ENCODE measurements at places on chromosomes 11 and 22. TPM values are rescaled to one million over a fixed set of nuclear protein-coding genes. Genes with fewer than 3 reads are reported as not detected.

FOXRED2 gene
- 2.5 TPM for polyA plus RNA-seq

CDHR5 gene
- 2.2 TPM for polyA plus RNA-seq

OR8K3 gene
- polyA plus RNA-seq: not detected

UBQLNL gene
- 0.12 TPM for polyA plus RNA-seq

ARHGEF12 gene
- 23.5 TPM for polyA plus RNA-seq

DCHS1 gene
- polyA plus RNA-seq: 2.6 TPM

SOX10 gene
- 1.7 TPM for polyA plus RNA-seq

PARVG gene
- polyA plus RNA-seq: 7.3 TPM

DNA sequence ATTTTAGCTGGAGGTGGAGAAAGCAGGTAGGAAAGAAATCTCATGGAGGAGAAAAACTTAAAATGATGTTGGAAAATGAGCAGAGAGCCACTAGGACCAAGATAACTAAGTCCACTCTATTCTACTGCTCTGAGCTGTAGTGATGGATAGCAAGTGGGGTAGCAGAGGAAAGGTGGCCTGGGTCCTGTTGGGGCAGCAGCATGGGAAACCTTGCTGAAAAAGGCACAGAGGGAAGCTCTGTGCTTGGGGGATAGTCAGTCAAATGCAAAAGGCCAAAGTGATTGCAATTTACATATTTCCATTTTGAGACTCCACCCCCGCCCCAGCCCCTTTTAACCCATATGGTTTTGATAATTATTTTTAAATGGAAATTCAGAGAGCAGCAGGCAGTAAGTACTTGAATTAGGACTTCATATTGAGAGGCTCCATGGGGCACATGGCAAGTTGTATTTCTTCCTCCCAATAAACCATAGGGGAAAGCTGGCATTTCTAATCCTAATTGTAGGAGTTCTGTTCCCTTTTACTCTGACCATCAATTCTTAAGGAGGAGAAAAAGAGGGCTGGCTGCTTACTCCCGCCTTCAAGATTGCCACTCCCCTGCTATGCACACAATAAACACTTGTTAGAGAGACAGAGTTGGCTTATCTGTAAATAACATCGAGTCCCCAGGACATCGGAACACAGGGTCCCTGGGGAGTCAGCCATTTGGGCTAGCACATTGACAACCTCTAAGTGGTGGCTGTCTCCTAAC lies 1341.5 kb upstream of the TENM4 start:
- H3K27ac ChIP-seq: no peak overlapping the region
- no peak for DNase-seq
- H3K36me3 ChIP-seq: no peaks in the 10 kb centered on the region
- H3K4me1 ChIP-seq: no peaks in the 10 kb centered on the region
- no peak overlapping the region for H3K4me3 ChIP-seq
- H3K27me3 ChIP-seq: no peaks in the 10 kb centered on the region

GRCh38 chr11:119567688-119568582 lies 145.0 kb upstream of the THY1 start:
- DNase-seq: peak; percentile 81
- H3K27ac ChIP-seq: peak overlapping the region; percentile 39
- H3K27me3 ChIP-seq: no peaks in the 10 kb centered on the region
- no peaks in the 10 kb centered on the region for H3K36me3 ChIP-seq
- H3K4me3 ChIP-seq: no peak overlapping the region

GRCh38 chr11:27372164-27372563 lies 9.1 kb upstream of the CCDC34 start:
- peaks cover 5% of the 10 kb centered on the region for H3K4me1 ChIP-seq
- H3K36me3 ChIP-seq: peaks cover 32% of the 10 kb centered on the region
- DNase-seq: no peak
- H3K27me3 ChIP-seq: no peaks in the 10 kb centered on the region
- H3K4me3 ChIP-seq: no peak overlapping the region
- peak overlapping the region; percentile 40 for H3K27ac ChIP-seq

DNA sequence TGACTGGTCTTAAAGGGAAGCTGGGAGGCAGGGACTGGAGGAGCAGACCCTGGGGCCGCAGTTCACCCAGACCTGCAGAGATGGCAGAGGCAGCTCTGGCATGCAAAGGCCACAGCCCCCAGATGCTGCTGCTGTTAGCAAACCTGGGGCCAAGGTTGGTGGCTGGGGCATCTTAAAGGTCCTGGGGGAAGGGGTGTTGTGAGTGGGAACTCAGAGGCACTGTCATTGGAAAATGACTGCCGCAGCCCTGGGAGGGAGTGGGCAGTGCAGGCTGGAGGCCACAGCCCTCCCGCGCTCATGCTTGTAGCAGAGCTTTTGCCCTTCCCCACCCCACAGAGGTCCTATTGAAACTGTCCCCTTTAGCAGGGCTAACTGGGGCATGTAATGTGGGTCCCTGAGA lies 111.8 kb downstream of the CTTN start:
- no peak for DNase-seq
- H3K27ac ChIP-seq: no peak overlapping the region
- peaks cover 7% of the 10 kb centered on the region for H3K27me3 ChIP-seq

GRCh38 chr22:44116331-44116730 lies 64.4 kb upstream of the PARVG start:
- DNase-seq: no peak
- H3K36me3 ChIP-seq: peaks cover 25% of the 10 kb centered on the region

GRCh38 chr22:31678748-31679147 lies 16.7 kb upstream of the PISD start:
- no peaks in the 10 kb centered on the region for H3K27me3 ChIP-seq
- peaks cover 12% of the 10 kb centered on the region for H3K36me3 ChIP-seq
- H3K27ac ChIP-seq: no peak overlapping the region
- H3K4me1 ChIP-seq: no peaks in the 10 kb centered on the region
- no peak overlapping the region for H3K4me3 ChIP-seq

- no peak overlapping the region for H3K4me3 ChIP-seq
- no peaks in the 10 kb centered on the region for H3K36me3 ChIP-seq
- no peak for DNase-seq
- no peak overlapping the region for H3K27ac ChIP-seq
- no peaks in the 10 kb centered on the region for H3K4me1 ChIP-seq
Observed at GRCh38 chr11:95388086-95388485, 157.1 kb upstream of the SESN3 start.

- no peaks in the 10 kb centered on the region for H3K36me3 ChIP-seq
- H3K4me1 ChIP-seq: no peaks in the 10 kb centered on the region
- no peak overlapping the region for H3K4me3 ChIP-seq
- DNase-seq: no peak
- no peaks in the 10 kb centered on the region for H3K27me3 ChIP-seq
- H3K27ac ChIP-seq: no peak overlapping the region
Observed at GRCh38 chr11:32779136-32779535, 15.3 kb downstream of the CCDC73 start.

- no peaks in the 10 kb centered on the region for H3K36me3 ChIP-seq
- H3K4me1 ChIP-seq: no peaks in the 10 kb centered on the region
- H3K27ac ChIP-seq: no peak overlapping the region
- H3K27me3 ChIP-seq: no peaks in the 10 kb centered on the region
- no peak overlapping the region for H3K4me3 ChIP-seq
Observed at GRCh38 chr11:122598971-122599370, 56.6 kb upstream of the UBASH3B start.

- peak overlapping the region; percentile 65 for H3K27ac ChIP-seq
- H3K27me3 ChIP-seq: no peaks in the 10 kb centered on the region
- H3K4me3 ChIP-seq: no peak overlapping the region
- H3K4me1 ChIP-seq: peaks cover 23% of the 10 kb centered on the region
Observed at GRCh38 chr11:111945198-111945597, 8.1 kb downstream of the DIXDC1 start.

DNA sequence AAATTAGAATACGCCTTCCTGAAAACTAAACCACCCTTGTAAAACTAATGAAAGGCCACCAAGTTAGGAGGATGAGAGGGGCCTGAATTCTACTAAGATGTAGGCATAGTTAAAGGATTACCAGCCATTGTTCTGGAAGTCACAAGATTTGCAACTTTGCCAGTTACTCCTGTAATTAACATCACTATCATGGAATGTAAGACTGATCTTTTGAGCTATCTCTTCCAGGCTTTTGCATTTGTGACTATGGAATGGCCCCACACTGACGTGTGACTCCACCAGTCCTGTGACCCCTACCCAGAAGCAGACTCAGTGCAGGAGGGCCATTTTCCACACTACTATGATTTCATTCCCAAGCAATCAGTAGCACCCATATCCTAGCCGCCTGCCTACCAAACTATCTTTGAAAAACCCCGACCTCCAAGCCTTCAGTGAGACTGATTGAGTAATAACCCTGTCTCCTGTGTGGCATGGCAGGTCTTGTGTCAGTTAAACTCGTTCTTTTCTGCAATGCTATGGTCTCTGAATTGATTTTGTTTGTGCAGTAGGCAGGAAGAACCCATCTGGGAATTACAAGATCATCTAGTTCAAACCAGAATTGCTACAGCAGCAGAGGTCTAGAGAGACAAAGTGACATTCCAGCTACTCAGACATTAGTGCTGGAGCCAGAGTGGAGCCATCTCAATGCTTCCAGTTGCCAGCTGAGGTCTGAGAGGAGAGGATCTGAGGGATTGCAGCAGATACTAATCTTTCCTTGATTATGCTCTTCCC lies 1.9 kb upstream of the CTSF start:
- H3K27me3 ChIP-seq: no peaks in the 10 kb centered on the region
- H3K4me3 ChIP-seq: no peak overlapping the region
- H3K4me1 ChIP-seq: peaks cover 21% of the 10 kb centered on the region
- no peak for DNase-seq
- no peak overlapping the region for H3K27ac ChIP-seq
- H3K36me3 ChIP-seq: no peaks in the 10 kb centered on the region

GRCh38 chr11:2653930-2654739 lies 45.7 kb downstream of the KCNQ1OT1 start:
- no peak for DNase-seq
- no peak overlapping the region for H3K27ac ChIP-seq
- no peaks in the 10 kb centered on the region for H3K27me3 ChIP-seq
- H3K36me3 ChIP-seq: no peaks in the 10 kb centered on the region
- no peak overlapping the region for H3K4me3 ChIP-seq
- H3K4me1 ChIP-seq: no peaks in the 10 kb centered on the region

- no peaks in the 10 kb centered on the region for H3K4me1 ChIP-seq
- no peaks in the 10 kb centered on the region for H3K36me3 ChIP-seq
- H3K27me3 ChIP-seq: no peaks in the 10 kb centered on the region
- no peak for DNase-seq
- no peak overlapping the region for H3K27ac ChIP-seq
Observed at GRCh38 chr11:83682611-83682973, 396.4 kb upstream of the CCDC90B start.

GRCh38 chr11:9569588-9570164 lies 3.8 kb upstream of the WEE1 start:
- no peak overlapping the region for H3K4me3 ChIP-seq
- no peak for DNase-seq
- no peaks in the 10 kb centered on the region for H3K36me3 ChIP-seq

DNA sequence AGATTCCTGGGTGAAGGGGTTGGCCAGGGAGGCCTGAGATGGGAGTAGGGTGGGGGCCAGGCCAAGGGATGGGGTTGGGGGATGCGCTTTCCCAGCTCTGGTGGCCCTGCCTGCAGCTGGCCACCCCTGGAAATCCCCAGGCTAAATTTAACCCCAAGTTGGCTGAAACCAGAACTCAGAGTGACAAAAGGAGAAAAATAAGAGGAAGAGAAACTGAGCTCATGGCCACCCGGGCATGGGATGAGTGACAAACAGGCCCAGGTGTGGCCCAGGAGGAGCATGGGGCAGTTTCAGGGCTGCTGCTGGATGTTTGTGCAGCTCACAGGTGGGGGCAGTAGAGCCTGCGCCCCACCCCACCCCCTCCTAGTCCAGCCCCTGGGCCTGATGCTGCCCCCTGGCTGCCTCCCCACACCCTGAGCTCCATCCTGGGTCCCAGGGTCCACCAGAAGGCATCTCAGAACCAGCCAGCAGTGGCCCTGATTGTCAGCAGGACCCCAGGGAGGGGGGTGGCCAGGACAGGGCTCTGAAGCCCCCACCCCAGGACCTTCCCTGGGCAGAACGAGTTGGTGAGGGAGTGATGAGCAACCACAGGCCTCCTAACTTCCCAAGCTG lies 48.0 kb downstream of the IGLL5 start:
- no peaks in the 10 kb centered on the region for H3K36me3 ChIP-seq
- no peak overlapping the region for H3K4me3 ChIP-seq
- no peak overlapping the region for H3K27ac ChIP-seq
- H3K4me1 ChIP-seq: no peaks in the 10 kb centered on the region
- peaks cover 6% of the 10 kb centered on the region for H3K27me3 ChIP-seq

- H3K4me1 ChIP-seq: no peaks in the 10 kb centered on the region
- H3K36me3 ChIP-seq: no peaks in the 10 kb centered on the region
- H3K27me3 ChIP-seq: no peaks in the 10 kb centered on the region
- no peak overlapping the region for H3K4me3 ChIP-seq
Observed at GRCh38 chr11:108802492-108802891, 137.6 kb downstream of the DDX10 start.

DNA sequence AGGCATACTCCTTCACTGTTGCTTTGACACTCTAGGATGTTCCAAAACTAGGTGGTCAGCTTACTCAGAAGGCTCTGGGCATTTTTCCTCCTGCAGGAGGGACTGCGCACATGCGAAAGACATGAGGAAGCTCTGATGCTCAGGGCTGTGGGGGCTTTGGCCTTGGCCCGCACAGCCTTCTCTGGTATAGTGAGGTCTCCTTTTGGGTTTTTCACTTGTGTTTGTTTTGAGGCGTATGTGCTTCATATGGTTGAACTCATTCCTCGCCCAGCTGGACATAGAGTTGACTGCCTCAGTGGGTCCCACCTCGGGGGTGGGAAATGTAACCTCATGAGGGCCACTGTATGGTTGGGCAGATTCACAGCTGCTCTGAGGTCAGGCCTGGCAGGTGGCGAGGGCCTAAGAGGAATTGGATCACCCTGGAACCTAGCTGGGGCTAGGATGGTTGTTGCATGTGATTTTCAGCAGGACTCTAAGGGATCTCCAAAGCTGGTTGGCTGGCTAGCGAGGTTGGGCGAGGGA lies 63.7 kb downstream of the PTPRJ start:
- no peaks in the 10 kb centered on the region for H3K36me3 ChIP-seq
- H3K4me1 ChIP-seq: peaks cover 57% of the 10 kb centered on the region
- H3K4me3 ChIP-seq: no peak overlapping the region
- no peak overlapping the region for H3K27ac ChIP-seq

DNA sequence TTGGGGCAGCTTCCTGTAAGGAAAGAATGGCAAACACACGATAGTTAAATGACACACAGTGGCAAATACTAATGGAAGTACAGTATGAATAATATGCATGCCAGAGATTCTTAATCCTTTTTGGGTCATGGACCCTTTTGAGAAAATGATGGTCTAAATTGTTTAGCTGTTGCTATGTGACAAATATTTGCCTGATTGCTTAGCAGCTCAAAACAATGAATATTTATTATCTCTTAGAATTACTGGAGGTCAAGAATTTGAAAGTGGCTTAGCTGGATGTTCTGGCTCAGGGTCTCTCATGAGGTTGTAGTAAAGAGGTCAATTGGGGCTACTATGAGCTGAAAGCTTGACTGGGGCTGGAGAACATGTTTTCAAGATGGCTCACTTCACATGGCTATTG lies 69.7 kb downstream of the FANCF start:
- H3K4me1 ChIP-seq: no peaks in the 10 kb centered on the region
- no peak for DNase-seq
- H3K27me3 ChIP-seq: no peaks in the 10 kb centered on the region
- no peak overlapping the region for H3K27ac ChIP-seq
- H3K4me3 ChIP-seq: no peak overlapping the region

- H3K4me3 ChIP-seq: peak overlapping the region; percentile 95
- H3K36me3 ChIP-seq: peaks cover 30% of the 10 kb centered on the region
- no peaks in the 10 kb centered on the region for H3K27me3 ChIP-seq
- H3K4me1 ChIP-seq: peaks cover 83% of the 10 kb centered on the region
Observed at GRCh38 chr11:62538470-62539237, 8.0 kb downstream of the AHNAK start.

GRCh38 chr11:92790926-92791616 lies 178.4 kb upstream of the MTNR1B start:
- DNase-seq: no peak
- H3K36me3 ChIP-seq: peaks cover 19% of the 10 kb centered on the region
- no peak overlapping the region for H3K27ac ChIP-seq
- no peaks in the 10 kb centered on the region for H3K27me3 ChIP-seq
- H3K4me1 ChIP-seq: no peaks in the 10 kb centered on the region
- H3K4me3 ChIP-seq: no peak overlapping the region

GRCh38 chr11:1852271-1852876 lies 510 bp upstream of the LSP1 start:
- H3K27ac ChIP-seq: peak overlapping the region; percentile 79
- H3K4me3 ChIP-seq: no peak overlapping the region
